GM12864 (cell line): ENCODE measurements at places on chromosomes 3 and 15.

DNA sequence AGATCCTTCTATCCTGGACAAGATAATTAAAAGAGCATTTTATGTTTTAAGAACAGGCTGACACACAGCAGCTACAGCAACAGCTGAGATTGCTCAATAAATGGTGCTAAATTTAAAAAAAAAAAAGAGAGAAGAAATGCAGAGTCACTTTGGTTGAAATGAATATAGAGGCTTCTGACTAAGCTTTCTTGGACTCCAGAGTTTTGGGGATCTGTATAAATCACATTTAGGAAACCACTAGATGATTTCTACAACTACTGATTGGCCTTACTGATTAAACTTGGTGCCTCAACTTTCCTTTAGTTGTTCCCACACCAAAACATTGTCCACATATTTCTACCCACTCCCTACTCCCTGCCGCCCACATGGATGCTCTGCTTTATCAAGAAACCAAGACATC, 132.9 kb upstream of the ZBTB20 start:
- DNase-seq, result no peak

- DNase-seq, result no peak
These were observed 335.9 kb upstream of the EPHA6 start for GRCh38 chr3:96478496-96478895.

DNA sequence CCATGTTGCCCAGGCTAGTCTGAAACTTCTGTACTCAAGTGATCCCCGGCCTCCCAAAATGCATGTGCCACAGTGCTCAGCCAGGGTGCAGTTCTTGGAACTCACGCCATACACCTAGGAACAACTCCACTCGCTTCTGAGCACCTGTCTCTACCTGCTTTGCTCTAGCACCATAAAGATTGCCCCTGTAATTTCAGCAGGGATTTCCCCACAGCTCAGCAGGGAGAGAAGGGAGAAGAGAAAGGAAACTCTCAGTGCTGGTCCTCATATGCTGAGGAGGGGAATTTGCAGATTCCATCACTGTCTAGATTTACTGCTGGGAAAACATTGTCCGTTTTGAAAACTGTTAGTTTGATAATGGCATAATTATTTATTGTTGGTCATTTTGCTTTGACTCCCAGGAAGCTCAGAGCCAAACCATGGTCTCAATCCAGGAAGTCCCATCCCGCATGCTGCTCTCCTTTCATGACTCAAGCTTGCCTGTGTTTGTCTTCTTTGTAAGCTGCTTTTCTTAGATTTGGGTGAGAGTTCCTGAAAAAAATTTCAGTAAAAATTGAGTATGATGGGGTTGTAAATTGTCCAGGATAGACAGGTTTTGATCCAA, 24.2 kb downstream of the TRIM71 start:
- no peak for DNase-seq

DNA sequence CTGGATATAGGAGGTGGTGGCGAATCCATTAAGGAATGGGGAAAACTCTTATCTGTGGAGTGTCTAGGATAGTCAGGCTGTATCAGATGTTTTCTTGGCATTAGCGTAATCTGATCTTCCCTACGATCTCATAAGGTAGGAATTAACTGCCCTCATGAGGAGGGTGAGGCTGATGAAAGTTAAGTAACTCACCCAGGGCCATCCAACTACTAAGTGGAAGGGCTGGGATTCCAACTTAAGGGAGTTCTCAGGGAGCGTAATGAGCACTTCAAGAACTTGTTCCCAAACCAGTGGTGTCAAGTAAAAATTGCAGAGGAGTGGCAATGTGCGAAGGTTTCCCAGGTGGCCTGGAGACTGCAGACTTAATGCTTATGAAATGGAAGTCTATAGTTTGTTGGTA, 55.9 kb upstream of the OSBPL11 start:
- no peak for DNase-seq

- no peak for DNase-seq
These were observed 66.1 kb upstream of the ITGA11 start for GRCh38 chr15:68498076-68498475.

GRCh38 chr3:66153481-66154443, 67.0 kb upstream of the SLC25A26 start:
- DNase-seq, result no peak

DNA sequence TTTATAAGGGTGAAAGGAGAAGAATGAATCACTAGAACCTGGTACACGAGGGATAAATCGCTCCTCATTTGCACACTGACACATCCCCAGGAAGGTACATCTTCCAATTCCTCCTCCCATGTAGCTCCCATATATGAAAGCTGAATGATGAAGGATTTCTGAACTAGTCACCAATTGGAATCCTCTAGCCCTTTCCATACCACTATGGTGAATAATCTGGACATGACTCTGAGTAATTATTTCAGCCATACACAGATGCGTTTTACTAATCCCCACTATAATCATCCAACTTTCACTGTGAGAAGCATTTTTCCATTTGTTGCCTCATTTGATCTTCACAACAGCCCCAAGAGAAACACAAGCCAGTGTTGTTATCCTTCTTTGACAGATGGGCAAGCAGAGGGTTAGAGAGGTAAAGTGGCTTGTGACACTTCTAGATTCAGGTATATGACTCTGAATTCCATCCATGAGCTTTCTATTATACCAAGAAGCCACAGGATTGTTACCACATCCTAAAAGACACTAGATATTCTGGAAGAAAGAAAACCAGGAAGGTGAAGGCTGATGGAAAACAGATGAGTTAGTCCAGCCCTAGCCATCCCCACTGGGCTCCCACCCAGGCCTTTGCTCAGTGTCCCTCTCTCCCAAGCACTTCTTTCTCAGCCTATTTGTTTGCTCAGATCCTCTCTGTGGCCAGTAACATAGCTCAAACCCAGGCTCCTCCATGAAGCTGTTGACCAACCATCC, 22.2 kb upstream of the BCL6 start:
- no peak for DNase-seq

DNA sequence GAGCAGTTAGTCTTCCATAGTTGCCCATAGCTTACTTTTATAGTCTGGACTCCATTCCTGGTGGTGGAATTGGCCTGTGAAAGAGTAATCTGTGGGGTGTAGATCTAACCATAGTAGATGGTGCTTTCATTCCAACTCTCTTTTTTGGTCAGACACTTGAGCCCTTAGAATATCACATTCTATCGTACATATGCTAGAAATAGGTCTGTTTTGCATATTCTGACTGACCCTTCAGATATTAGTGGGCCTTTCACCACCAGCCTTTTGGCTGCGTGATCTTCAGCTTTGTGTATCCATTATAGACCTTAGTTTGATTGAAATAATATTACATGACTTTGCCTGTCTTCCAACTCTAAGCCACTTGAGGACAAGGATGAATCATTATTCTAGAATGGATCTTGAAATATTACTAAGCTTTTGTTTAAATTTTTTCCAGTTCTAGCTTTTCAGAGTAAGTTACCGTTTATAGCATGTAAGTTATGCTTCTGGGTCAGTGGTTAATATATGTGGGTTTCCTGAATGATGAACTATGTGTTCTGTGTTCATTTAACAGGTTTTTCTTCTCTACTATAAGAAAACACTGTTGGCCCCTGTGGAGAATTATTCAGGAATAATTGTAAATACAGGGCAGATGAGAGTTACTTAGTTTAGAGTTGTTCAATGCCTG, 8.7 kb downstream of the RAB7A start:
- no peak for DNase-seq

- no peak for DNase-seq
These were observed 22.5 kb downstream of the GATM start for GRCh38 chr15:45355860-45356259.

- no peak for DNase-seq
These were observed 10.0 kb downstream of the ITPKA start for GRCh38 chr15:41503669-41504010.

- DNase-seq, result no peak
These were observed 327.5 kb downstream of the ARPP21 start for GRCh38 chr3:35966629-35967464.

GRCh38 chr15:63487076-63487757, 17.2 kb upstream of the USP3 start:
- no peak for DNase-seq

GRCh38 chr3:31248563-31248992, 284.1 kb upstream of the STT3B start:
- DNase-seq, result no peak

- DNase-seq, result no peak
These were observed 144.6 kb upstream of the MEF2A start for GRCh38 chr15:99421172-99421656.

DNA sequence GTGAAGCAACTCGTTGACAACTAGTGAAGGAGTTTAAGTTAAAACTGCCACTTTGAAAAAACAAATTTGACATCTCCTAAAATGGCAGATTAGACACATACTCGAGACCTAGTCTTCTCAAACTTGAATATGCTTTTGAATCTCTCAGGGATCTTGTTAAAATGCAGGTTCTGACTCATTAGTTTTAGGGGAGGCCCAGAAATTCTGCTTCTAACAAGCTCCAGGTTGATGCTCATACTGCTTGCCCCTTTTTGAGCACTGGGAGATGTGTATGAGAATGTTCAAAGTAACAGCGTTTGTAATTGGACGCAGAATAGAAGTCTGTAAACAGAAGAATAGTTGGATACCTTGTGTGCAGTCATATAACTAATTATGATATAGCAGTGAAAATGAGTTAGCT, 1.6 kb downstream of the C3orf38 start:
- no peak for DNase-seq

DNA sequence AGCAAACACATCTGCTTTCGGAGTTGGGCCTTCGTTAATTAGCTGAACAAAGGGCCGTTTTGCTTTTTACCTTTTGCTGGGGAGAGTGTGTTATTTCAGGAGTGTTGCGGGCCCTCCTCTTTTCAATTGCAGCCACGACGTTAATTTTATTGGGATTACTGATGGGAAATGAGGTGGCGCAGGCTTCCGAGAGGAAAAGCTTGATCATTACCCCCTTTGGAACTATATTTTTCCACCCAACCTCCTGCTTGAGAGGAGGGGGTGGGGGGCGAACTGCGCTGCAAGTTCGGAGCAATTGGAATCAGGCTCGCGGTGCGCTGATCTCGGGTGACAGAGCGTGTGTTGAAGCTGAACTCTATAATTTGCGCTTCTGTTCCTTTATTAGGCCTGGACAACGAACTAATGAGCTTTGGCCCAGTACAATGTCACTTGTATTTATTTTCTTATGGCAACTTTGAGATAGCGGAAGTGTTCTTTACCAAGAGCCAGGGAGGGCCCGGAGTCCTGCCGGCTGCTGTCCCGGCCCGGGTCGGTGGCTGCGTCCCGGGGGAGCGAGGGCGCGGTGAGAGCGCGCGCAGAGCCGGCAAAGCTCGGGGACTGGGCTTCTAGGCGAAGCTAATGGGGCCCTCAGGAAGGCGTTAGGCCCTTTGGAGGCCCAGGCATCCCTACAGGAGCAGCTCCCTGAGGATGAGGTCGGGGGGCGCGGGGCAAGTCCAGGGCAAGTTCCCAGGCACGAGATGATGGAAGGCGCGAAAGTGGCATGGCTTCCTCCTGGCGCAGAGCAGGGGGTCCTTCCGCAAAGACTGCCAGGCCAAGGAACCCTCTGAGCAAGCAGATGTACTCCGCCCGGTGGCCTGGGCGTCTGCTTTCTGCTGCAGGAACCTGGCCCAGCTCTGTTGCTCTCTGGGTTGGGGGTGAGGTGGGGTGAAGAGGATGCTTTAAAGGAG, 12.9 kb downstream of the NR2F2 start:
- no peak for DNase-seq

DNA sequence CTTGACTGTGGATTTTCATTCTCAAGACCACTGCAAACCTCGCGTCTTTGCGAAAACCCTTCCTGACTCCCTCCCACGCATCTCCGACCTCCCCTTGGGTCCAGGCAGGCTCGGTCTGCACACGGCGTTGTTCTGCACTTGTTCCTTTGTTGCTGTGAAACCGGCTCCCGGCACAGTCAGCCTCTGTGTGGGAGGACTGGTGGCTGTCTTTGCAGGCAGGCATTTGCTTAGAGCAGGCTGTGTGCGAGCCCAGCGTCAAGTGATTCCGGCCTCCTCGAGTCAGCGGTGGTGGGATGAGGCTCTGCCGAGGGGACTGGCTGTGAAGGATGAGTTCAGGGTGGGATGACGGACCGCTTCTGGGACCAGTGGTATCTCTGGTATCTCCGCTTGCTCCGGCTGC, 102.6 kb upstream of the ROPN1 start:
- DNase-seq, result no peak

DNA sequence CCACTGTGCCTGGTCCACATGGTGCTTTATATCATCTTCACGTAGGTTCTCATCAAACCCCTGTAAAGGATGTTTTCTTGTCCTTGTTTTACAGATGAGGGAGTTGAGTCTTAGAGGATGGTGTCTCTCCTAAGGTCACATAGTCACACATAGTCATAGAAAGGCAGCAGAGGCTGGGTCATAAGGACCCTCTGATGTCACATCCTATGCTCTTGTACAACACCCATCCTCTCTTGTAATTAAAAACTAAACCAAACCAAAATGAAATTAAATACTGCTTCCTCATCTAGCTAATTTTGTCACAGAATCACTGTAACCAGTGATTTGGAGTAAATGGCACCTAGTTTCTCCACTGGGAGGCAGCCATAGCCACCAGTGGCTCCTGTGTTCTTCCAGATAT, 21.8 kb upstream of the ATP1B3 start:
- DNase-seq, result no peak

DNA sequence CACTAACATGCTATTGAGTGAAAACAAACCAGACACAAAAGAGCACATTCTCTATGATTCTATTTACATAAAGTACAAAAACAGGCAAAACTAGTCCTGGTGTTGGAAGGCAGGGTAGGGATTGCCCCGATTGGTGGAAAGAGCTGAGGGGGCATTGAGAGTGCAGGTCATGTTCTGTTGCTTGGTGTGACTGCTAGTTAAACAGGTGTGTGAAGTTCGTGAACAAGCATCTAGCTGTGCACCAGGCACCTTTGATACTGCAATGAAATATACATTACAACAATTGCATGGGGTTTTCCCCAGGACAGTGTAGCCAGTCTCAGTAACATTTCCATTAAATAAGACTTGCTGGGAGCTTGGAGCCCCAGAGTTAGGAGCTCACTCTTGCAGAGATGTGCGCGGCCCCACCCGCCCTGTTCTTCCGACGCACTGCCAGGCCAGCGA, 26.3 kb upstream of the THRB start:
- DNase-seq, result no peak

DNA sequence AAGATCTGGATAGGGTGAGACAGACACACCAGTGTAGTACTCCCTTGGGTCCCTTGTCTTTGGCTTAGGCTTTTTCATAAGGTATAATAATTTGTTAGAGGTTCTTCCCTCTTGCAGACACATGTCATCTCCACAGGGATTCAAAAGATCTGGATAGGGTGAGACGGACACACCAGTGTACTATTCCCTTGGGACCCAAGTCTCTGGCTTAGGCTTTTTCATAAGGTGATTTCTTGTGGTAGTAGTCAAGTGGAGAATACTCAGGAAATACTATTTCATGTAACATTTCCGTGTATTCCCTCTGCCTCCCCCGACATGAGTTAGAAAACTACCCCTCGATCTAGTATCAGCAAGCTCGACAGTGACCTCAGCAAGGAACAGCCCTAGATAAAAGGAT, 954 bp upstream of the MAPKBP1 start:
- DNase-seq, result no peak
